ENCODE measurements at places on chromosomes 2 and 18.

- peak; percentile 53 for DNase-seq
Observed at GRCh38 chr2:32068-32467, 14.2 kb downstream of the FAM110C start.

DNA sequence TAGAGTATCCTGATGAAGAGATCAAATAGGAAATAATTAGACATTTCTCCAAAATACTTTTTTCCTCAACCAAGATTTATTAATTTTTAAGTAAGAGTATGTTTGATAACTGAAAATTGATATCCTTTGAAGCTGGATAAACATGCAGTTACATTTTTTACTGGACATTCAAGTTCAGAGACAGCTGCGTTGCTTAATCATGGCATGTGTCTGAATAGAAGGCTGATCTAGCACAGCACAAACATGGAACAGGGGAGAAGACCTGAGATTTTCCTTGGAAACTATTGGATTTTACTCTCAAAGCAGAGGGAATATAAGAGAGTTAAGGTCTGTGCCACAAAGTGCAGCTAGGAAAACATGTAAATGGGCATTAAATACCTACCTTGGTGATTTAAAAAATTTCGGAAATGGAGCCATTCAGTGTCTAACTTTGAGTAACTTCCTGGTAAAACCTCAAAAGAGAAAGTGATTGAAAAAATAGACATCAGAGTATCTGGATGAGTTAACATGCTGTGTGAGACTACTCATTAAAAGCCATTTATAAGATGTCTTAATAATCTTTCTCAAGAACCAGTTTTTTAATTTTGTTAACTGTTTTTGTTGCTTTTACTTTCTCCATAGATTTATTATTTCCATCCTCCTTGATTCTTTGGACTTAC, 31.8 kb downstream of the CRIM1 start:
- no peak for DNase-seq

DNA sequence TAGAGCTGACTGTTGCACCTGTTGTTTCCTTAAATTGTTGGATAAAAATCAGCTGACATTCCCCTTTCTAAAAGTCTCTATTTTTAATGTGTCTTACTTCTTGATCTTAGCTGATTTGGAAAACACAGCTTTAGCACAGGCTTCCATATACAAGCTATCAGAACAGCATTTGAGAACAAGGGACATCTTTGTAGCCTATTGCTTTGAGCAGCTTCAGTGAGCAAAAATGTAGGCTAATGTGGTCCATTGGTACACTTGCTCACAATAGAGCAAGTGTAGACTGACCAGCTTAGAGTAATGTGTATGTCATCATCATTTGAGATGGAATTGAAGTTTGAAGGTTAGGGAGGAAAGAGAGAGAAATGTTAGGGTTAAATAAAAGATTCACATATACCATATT, 7.0 kb downstream of the INPP1 start:
- DNase-seq, result no peak

- no peak for DNase-seq
Observed at GRCh38 chr18:42617221-42617620, 498.3 kb downstream of the RIT2 start.

- DNase-seq, result no peak
Observed at GRCh38 chr2:215107216-215108056, 31.0 kb downstream of the ABCA12 start.

GRCh38 chr2:214358506-214358905, 52.3 kb upstream of the VWC2L start:
- DNase-seq, result no peak

GRCh38 chr2:98737848-98738247, 6.9 kb upstream of the MGAT4A start:
- DNase-seq, result no peak

DNA sequence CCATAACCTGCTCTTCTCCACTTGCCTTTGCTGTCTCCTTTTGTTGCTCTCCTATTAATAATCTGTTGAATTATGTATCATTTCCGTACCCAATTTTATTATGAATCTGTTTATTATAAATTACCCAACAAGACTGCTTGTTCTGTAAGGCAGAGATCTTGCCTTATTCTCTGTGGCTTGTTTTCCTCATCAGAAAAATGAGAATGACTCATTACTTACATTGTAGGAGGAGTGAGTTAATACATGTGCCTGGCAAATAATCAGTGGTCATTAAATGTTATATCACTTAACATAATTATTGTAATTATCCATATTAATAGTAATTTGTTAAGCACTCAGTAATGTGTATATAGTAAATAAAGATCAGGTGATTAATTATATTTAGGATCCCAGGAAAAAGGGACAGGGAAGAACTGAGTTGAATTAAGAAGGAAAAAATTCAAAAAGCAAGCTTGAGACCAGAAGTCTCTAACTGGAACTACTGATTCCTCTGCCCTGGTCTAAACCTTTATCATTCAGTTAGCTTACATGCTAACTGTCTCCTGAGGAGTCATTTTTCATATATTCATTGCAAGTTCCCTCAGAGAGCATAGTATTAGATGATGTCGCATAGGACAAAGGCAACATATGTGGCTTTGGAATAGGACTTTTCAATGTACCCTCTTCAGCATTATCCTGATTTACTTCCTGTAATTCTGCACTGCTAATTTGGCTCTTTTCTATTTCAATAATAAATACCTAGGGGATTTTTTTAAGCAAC, 335.7 kb downstream of the GALNT13 start:
- no peak for DNase-seq

DNA sequence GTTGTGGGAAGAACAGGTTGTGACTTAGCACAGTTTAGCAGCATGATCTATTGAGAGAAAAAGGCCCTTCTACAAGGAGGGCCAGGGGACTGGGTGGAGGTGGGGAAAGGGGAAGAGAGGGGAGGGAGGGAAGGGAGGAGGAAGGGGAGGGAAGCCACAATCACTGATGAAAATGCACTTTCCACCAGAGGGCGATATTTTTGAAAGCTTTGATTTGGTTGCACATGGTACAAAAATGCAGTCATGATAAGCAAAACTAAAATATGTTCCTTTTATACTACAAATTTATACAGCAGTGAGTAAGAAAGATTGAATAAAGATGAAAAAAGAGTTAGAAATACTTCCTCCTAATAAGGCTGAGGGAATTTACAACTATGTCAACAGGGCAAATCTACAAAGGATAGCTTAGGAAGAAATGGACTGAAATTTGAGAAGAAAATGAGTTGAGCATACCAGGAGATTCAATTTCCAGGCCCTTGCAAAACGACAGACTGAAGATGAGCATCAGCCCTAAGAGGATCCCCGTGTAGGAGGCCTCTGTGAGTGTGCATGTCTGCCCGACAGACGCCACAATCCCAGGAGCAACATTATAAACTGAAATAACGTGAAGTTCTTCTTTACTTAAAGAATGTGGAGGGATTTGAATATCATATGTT, 17.2 kb downstream of the SH3YL1 start:
- DNase-seq, result peak; percentile 51

DNA sequence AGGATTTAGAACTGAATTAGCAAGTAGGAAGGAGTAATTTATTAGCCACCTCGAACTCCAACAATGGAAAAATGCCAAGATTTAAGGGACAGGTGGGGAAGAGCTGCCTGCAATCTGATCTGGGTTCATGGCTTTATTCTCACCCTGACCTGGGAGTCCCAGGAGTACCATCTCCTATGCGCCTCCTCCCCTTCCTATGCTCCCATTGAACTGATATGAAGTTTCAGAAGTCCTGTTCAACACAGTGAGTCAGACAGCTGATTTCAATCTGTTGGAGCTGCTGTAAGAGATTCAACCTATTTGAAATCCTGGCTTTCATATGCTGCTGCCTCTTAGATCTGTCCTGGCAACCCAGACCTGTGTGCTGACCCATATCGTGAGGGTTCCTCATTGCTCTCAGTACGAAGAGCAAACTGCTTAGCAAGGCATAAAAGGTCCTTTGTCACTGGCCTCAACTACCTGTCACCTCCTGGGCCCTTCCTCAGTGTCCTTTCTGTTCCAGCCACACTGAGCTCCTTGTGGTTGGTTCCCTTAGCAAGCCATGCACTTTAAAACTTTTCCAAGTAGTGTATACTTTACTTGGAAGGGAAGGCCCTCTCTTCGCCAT, 15.9 kb upstream of the CD28 start:
- DNase-seq, result no peak

GRCh38 chr2:8103085-8103708, 578.7 kb upstream of the ID2 start:
- DNase-seq, result no peak

DNA sequence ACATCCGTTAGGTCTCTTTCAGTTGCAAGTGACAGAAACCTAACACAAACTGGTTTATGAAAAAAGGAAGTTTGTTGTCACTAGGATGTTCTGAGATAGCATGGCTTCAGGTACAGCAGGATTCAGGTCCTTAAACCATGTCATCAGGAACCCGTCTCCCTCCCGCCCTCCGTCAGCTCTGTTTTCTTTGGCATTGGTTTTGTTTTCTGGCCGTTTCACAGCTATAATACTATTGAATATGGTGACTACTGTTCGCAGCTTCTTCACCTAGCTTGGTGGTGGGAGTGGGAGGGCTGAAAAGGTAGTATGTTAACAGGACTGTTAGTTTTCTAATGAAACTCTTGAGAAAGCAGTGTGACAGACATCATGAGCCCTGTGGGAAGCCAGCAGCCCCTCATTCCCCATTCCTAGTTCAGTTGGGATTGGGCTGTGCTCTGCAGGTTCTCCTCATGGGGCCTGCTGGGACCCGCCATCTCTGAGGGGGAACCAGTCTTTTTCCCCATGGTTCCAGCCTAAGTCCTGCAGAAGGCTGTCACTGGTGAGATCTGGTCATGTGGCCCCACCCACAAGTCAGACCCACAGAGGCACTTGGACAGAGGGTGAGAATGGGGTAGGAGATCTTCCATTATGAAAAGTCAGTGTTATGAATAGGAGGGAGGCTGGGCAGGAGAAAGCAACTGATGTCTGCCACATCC, 12.1 kb downstream of the PTMA start:
- DNase-seq, result no peak

DNA sequence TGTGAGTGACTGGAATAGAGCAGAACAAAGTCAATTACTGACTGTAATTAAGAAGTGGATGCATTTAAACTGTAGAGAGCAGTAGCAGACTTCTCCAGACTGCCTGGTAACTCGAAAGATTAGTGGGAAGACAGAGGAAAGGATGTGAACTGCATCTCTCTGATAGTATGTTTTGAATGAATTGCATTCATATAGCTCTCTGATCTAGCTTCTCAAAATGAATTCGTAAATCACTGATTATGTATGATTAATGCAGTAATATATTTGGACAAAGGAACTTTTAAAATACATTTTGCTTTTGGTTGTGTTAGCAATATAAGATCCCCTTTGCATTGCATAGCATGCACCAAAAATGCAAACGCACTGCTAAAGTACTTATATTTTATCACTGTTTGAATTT, 304.0 kb downstream of the ARHGAP15 start:
- no peak for DNase-seq

GRCh38 chr2:189300916-189301315, 121.4 kb upstream of the COL5A2 start:
- DNase-seq, result peak; percentile 77

GRCh38 chr18:8800445-8800844, 95.1 kb downstream of the MTCL1 start:
- DNase-seq, result no peak

DNA sequence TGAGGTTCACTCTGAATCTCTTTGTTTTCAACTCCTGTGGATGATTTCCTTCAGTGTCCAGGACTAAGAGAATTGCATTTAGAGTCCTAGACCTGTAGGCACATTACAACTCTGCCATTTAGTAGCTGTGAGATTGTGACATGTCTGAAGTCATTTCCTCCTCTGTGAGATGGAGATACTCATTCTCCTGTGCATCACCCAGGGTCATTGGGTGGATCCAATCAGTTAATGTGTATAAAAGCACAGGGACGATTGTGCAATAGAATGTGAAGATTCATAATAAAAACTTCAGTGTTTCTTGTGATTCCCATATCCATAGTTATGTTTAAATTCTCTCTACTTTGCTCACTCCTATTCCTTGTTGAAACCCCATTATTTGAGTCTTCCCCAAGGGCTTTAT, 113.6 kb downstream of the DIS3L2 start:
- no peak for DNase-seq

- no peak for DNase-seq
Observed at GRCh38 chr2:168120310-168120709, 127.1 kb downstream of the STK39 start.

- peak; percentile 62 for DNase-seq
Observed at GRCh38 chr2:54604871-54605270, 118.6 kb upstream of the EML6 start.

- DNase-seq, result no peak
Observed at GRCh38 chr2:162030363-162031190, 43.4 kb downstream of the DPP4 start.

- DNase-seq, result no peak
Observed at GRCh38 chr18:48125724-48126123, 195.3 kb upstream of the SMAD2 start.

- no peak for DNase-seq
Observed at GRCh38 chr2:209383212-209383611, 40.6 kb upstream of the MAP2 start.

DNA sequence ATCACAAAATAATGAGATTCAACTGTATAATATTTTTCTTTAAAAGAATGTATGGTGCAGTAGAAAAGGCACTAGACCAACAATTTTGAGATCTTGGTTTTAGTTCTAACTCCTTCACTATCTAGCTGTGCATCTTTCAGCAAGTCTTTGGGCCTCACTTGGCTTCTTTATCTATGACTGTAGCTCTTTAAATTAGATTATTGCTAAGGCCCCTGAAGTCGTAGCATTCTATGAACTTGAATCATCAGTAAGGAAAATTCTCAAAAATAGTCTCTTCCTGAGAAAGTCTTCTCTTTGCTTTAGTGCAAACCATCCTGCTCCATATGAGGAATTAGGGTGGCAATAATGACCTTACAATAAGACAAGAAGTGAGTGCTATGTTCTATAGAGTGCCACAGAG, 140.4 kb downstream of the FTCDNL1 start:
- DNase-seq, result no peak

DNA sequence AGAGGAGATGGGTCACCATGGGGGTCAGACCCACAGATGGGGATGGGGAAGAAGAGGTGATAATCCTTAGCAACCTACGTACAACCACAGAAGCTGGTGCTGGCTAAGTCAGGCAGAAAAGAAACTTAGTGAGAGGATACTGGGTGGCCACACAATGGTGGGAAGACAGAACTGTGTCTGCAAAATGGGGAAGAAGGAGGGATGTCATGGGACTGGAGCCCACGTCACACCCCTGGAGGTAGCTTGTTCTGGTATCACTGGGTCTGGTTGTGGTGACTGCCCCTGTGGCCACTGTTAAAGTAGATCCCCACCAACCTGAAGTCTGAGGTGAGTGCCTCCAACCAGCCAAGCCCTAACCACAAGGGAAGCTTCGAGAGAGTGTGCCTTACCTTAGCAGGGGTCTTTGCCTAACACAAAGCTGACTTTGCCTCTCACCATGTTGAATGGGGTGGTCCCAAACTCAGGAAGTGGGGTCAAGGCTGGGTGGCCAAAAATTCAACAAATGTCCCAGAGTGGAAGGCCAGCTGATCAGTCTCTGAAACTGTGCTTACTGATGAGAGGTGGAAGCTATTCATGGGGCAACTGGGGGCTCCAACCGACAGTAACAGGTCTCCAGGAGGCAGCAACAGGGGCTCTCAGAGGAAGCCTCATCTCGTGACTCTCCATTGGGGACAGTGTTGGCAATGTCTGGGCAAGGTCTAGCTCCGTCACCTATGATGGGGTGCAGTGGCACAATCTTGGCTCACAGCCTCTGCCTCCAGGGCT, 64.8 kb upstream of the SLC1A4 start:
- DNase-seq, result no peak
